Common myeloid progenitor, CD34-positive (primary cell): ENCODE measurements at places on chromosomes 7 and 10.

DNA sequence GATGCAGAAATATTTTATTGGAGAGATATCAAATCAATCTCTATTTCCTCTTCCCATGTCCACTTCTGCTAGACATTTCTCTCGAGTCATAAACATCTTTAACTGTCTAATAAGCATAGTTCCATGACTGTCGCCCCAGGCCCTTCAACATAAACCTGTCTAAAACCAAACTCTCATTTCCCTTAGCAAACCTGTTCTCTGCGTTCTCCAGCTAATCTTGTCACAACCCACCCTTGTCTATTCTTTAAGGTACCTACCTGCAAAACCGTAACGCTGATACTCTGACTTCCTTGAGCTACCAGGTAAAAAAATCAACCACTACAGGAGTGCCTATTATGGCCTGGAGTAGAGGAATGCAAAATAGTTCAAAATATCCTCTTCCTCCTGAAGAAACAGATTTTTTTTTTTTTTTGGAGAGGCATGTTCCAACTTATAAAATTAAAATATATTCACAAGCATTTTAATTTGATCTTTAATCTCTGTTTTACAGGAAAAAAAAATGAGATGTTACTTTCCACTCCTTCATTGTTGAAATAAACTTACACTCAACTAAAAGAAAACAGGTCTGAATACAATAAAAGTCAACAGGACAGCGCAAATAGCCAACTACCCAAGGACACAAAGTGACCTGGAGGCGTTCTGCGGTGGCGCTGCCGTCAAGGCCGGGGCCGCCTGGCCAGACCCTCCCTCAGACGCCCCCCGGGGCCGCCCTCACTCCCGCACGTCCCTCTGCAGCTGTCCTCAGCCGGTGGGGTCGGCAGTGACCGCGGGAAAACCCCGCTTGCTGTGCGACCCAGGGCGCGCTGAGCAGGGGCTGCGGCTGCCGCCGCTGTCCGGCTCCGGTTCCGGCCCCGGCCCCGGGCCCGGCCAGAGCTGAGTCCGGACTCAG, 765 bp downstream of the SLC25A40 start:
- DNase-seq: peak; percentile 42

DNA sequence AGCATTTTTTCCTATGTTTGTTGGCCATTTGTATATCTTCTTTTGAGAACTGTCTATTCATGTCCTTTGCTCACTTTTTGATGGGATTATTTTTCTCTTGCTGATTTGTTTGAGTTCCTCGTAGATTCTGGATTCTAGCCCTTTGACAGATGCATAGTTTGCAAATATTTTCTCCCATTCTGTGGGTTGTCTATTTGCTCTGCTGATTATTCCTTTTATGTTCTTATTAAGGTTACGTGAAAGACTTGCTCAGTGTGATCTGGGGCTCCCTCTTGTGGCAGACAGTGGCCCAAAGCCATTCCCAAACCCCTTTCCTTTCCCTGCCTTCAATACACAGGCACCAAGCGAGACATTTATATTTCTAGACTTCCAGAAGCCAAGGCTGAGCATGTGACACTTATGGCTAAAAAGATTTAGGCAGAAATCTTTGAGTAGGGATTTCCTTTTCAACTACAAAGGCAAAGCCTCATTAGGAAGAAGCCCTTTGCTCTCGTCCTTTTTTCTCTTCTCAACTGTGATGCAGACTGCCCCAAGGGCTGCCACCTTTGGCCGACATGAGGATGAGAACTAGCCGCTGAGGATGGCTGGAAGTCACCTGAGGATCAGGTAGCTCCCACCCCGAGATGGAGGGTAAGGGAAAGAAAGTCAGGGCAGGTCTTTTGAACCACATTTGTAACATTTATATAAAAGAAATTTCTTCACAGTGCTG, 23.6 kb downstream of the ST8SIA6 start:
- peak; percentile 65 for DNase-seq

DNA sequence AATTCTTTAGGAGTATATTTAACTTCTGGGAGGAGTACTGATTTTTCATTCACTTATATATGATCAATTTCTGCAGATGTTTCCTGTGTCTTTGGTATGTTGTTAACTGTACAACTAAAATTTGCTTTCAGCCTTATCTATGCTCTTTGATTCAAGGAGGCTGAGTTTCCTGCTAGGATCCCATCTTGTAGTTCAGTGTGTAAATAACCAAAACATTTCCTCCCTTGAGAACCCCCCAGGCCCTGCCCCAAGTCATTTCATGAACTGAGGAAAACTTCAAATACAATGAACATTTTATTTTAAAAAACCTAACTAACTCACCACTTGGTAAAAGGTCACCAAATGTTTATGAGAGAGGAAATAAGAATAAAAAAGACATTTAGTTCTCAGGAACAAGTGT, 55.5 kb downstream of the VWA2 start:
- DNase-seq: no peak

DNA sequence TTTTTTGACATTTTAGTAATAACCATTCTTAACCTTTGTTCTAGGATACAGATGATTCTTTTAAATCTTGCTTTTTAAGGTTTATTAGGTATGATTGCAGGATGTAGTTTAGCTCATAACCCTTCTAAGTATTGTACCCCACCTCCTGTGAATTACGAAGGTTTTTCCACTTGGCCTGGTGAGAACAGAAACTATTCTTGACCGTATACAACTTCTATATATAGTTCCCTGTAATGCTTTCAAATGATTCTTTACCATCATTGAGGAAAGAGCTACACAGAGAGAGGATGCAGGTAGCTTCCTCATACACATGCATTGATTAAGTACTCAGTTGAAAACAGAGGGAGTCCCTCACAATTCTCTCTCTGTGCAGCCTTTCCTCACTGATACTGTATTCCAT, 86.3 kb downstream of the PALS2 start:
- DNase-seq: no peak

DNA sequence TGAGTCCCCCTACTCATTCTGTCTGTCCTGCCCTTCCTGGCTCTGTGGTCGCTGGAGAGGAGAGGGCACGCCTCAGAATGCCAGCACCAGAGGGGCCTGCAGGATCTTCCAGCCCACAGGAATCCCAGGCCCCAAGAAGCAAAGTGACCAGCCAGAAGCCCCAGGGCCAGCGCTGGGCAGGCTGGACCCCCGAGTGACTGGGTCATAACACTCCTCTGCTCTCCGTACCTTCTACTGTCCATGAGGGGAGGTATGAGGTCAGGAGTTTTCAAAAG, 102.6 kb upstream of the GPR26 start:
- no peak for DNase-seq

- peak; percentile 48 for DNase-seq
These were observed 20.8 kb downstream of the LAMB4 start for GRCh38 chr7:108109221-108109908.

- no peak for DNase-seq
These were observed 49.7 kb upstream of the KIF5B start for GRCh38 chr10:32105782-32106382.

DNA sequence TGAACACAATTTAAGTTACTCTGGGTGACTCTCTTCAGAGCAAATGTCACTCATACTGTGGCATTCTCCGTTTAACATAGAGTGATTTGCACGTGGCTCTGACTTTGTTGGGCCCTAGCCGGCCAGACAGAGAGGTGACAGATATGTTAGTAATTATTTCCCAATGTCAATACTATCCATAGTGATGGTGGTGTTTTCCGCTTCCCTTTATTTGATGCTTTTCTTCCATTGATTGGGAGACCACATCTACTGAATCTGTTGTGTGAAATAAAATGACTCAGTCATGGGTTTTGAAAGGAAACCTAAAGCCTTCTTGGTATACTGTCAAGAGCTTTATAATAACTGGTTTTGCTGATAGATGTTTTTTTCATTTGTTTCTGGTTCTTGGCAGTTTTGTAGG, 7.4 kb downstream of the AVL9 start:
- DNase-seq: no peak

DNA sequence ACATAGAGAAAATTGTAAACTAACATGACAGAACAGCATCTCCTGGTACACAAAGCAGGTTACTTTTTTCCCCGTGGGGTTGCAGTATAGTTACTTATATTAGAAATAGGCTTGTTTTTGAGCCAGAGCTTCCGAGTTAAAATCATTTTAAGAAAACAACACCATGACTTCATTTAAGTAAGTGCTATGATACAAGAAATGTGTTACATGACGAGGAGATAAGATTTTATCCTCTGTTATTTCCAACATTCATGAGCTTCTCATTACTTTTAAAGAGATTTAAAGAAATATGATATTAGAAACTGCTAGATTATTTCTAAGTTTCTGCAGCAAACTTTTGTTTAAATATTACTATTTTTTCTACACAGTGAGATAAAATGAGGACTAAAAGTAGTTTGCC, 968.7 kb downstream of the GATA3 start:
- no peak for DNase-seq

DNA sequence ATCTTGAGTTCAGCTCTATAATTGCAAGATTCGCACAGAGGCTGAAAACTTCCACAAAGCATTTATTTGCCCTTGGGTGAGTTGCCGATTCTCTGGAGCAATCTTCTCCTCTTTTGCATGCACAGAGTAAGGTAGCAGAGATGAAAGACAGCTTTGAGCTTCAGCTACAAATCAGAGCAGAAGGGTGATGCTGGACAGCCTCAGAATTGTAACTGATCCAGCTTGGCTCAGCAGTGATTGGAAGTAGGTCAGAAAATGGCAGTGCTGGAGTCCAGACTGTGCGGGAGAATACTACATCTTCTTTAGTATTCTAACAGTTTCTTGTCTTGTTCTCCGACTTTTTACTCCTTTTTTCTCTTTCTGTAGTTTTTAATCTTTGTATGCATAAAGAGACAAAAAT, 55.4 kb upstream of the CDC14C start:
- DNase-seq: no peak

DNA sequence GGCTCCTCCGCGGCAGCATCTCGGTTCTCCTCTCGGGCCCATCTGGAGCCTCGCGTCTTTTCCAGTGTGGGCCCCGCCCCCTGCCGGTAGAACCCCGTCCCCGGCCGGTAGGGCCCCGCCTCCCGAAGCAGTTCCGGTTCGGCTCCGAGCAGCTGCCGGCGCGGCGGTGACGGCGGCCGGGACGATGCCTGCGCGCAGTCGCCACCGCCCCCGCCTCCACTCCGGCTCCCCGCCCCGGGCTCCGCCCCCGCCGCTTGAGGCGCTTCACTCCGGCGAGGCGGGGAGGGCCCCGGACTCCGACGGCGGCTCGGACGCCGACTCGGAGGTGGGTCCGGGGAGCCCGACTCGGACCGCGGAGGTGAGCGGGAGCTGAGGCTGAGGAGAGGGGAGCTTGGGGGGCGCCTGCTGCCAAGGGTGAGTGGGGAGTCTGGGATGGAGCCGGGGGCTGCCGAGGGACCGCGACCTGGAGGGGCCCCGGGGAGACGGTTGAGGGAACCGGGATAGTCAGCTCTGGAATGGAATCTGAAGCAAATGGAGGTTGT, at the start of gene SAMD8:
TSS of gene SAMD8 (plus strand) at position 292 of the 542 bp plus-strand sequence. CDS start 38,873 bp downstream, outside the sequence.
- DNase-seq: peak; percentile 99

DNA sequence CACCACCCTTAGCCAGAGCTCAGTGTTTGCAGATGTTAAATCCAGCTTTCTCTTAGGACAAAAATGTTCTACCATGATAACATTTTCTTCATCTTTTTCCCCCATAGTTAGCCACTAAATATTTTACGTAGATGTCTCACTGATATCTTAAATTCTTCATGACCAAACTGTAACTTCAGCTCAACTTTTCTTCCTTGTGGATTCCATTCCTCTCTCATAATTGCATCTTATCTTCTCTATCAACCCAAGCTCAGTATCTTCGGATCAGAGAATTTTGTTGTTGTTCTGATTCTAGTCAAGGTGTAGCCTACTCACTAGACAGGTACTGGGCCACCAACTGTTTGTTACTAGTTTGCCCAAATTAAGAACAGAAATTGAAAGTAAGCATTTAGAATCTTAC, 60.2 kb downstream of the SHOC2 start:
- no peak for DNase-seq

DNA sequence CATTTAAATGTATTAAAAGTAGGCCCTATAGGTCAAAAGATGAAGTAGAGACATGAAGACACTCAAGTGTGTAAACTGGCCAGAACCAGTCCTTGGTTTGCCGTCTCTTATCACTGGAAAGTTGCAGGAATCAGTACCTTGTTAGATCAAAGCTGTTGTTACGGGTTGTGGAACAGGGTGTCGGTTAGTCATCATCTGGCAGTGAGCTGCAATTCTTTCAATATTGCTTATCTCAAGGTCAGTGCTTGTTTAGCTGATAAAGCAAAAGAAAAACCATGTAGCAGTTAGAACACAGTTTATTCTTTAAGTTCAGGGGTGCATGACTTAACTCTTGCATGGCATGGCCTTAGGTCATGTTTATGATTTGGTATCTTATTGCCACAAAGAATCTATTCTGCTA, 10.0 kb upstream of the SLC13A1 start:
- DNase-seq: no peak

GRCh38 chr10:119447823-119448546, 94.5 kb downstream of the RGS10 start:
- no peak for DNase-seq

DNA sequence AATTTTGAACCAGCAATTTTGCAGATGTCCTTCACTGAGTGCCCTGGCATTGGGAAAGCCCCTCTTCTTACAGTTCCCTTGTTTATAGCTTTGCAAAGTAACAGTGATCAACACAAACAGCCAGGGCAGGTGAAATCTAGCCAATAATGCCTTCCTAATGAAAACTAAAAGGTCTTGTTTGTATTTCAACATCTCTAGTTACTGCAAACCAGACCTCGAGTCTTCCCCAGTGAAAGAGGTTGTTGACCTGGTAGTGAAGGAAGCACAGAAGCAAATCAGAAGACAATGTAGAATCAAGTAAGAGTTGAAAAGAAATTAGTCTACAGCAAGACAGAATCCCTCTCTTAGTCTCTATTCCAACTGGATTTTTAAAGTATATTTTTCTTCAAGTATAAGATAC, 231.2 kb downstream of the SNX13 start:
- DNase-seq: peak; percentile 7

- DNase-seq: peak; percentile 17
These were observed 19.1 kb upstream of the TPK1 start for GRCh38 chr7:144854839-144855424.

DNA sequence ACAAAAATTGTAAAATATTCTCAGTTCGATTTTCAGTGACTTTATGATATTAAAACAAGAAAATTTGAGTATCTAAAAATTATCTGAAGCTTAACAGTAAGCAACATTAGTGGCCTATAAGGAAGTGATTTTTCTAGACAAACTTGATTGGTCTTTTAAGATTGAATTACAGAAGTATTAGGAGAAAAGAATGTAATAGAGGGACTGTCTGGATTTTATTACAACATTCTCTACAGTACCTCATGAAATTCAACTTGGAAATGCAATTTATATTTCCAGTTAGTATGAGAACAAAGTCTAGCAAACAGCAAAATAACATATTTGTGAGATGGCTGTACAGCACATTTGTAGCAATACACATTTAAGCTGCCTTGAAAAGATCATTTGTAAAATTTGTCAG, 18.8 kb downstream of the REEP3 start:
- no peak for DNase-seq
